ENCODE measurements at places on chromosomes 12 and 14. TPM values are rescaled to one million over a fixed set of nuclear protein-coding genes. Genes with fewer than 3 reads are reported as not detected.
A peak's percentile ranks its signal among the peaks of the same experiment; 100 is the strongest.

DNA sequence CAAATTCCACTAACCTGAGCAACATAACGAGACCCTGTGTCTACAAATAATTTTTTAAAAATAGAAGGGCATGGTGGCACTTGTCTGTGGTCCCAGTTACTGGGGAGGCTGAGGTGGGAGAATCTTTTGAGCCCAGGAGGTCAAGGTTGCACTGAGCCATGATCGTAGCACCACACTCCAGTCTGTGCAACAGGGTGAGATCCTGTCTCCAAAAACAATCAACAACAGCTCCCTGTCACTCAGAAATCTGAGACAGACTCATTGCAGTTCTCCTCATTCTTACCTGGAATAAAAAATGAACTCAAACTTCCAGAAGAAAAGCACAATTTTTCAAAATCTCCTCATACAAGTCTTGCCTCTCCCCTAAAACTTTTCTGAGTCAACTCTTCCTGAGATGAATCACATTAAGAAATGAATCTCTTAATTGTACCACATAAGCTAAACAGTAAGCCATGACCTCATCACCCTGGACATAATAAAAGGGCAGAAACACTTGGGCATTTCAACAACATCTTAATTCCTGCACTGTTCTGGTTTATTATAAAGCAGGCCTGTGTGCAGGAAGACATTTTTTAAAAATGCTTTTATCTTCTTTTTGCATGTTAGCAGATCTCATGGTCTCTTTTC is 214.3 kb upstream of the CDKN3 start:
- no peak overlapping the region for H3K27ac ChIP-seq
- peaks cover 35% of the 10 kb centered on the region for H3K27me3 ChIP-seq
- DNase-seq, result no peak

DNA sequence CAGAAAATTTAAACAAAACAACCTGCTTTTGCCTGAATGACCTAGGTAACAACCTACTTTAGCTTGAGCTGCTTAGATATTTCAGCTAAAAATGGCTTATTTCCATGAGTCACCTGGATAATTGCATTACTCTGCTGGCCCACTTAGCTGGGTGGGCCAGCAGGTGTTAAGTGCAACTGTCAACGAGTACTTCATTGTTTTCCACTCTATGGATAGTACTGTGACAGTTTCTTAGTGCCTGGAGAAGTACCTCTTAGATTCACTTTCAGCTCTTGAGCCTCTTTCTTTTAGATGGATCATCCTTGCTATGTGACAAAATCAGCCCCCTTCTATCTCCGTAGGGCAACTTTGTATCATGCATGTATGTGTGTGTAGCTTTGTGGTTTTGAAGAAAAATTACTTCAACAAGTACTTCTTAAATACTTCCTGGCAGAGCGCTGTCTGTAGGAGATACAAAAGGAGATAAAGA is 368.2 kb upstream of the ATP2B1 start:
- H3K27me3 ChIP-seq, result peaks cover 5% of the 10 kb centered on the region
- no peak for DNase-seq
- peaks cover 9% of the 10 kb centered on the region for H3K4me1 ChIP-seq
- H3K36me3 ChIP-seq, result peaks cover 6% of the 10 kb centered on the region
- H3K27ac ChIP-seq, result no peak overlapping the region
- no peak overlapping the region for H3K4me3 ChIP-seq

DNA sequence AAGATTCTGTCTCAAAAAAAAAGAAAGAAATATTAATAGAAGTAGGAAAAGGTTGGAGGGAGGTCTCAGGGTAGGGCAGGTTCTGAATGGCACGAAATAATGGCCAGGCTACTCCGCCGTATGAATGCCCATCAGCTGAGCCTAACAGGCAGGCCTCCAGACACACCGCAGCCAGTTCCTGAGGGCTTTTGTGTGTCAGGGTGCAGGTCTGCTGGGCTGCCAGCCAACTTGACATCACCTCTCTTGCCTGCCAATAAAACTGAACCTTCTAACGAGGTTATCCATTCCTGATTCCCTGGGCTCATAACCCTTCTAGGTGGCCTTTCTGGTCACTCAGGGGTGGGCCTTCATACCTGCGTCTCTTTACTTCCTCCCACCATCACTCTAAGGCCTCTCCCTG is 3.0 kb downstream of the IFI27 start:
- H3K36me3 ChIP-seq, result no peaks in the 10 kb centered on the region
- no peak overlapping the region for H3K27ac ChIP-seq
- H3K27me3 ChIP-seq, result peaks cover 61% of the 10 kb centered on the region
- DNase-seq, result no peak

DNA sequence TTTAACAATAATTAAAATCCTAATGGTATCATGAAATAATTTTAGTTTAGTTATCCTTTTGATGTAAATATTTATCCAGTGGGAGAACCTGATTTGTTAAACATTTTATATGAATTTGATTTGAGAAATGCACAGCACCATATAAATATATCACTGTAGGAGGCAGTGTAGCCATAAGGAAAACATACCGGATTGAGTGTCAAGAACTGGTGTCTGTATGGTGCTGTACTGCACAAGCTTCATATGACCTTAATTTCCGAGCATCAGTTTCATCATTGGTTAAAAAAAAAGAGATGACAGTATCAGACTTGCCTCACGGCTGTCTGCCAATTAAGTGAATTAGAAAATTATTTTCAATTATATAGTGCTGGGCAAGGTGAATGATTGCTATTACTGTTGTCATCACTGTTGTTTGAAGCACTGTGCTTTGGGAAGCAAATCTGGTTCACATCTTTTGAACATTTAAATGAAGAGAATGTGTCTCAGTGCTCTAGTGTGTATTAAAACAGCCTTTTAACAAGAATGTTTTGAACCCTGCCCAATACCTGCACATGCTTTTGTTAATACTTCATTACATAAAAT is 72.1 kb downstream of the TMTC2 start:
- H3K27ac ChIP-seq, result no peak overlapping the region
- peaks cover 7% of the 10 kb centered on the region for H3K4me1 ChIP-seq
- DNase-seq, result no peak
- no peaks in the 10 kb centered on the region for H3K36me3 ChIP-seq
- no peak overlapping the region for H3K4me3 ChIP-seq

- no peak overlapping the region for H3K27ac ChIP-seq
- peak overlapping the region; percentile 93 for H3K4me3 ChIP-seq
- no peak for DNase-seq
Measured at GRCh38 chr14:91837076-91837475, 30.3 kb downstream of the TC2N start.

- no peaks in the 10 kb centered on the region for H3K36me3 ChIP-seq
- H3K4me1 ChIP-seq, result no peaks in the 10 kb centered on the region
- DNase-seq, result no peak
- H3K4me3 ChIP-seq, result no peak overlapping the region
- H3K27me3 ChIP-seq, result no peaks in the 10 kb centered on the region
- H3K27ac ChIP-seq, result no peak overlapping the region
Measured at GRCh38 chr12:99157946-99158345, 489.6 kb upstream of the GARIN6 start.

- H3K4me3 ChIP-seq, result no peak overlapping the region
- H3K4me1 ChIP-seq, result no peaks in the 10 kb centered on the region
- no peak for DNase-seq
Measured at GRCh38 chr12:83689333-83689732, 1002.6 kb downstream of the TMTC2 start.

DNA sequence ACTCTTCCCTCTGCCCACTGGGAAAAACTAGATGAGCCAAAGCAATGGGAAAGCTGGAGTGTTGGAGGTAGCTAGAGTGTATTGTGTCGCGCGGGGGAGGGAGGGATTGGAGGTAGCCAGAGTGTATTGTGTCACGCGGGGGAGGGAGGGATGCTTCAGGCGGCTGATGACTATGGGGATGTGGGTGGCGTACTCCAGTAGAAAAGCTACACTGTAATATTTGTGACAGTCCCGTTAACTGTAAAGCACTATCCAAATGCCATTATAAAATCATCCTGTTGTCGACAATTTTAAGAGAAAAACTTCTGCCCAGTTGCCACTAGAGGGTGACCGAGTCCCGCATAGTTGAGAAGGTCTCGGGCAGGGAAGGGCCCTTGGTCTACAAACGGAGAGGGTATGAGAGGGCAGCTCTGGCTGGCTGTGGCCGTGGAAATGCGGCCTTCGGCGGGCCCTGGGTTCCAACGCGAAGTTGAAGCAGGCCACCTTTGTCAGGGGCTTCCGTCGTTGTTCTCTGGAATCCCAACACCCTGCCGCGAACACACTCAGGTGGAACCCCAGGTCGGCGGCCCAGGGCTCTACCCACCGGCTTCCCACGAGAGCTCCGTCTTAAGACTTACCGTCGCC is 15.1 kb upstream of the PLEK2 start:
- peaks cover 17% of the 10 kb centered on the region for H3K27me3 ChIP-seq
- no peaks in the 10 kb centered on the region for H3K36me3 ChIP-seq
- H3K27ac ChIP-seq, result no peak overlapping the region
- no peak overlapping the region for H3K4me3 ChIP-seq
- DNase-seq, result peak; percentile 72

GRCh38 chr12:43835264-43835655 is 621 bp upstream of the TMEM117 start:
- H3K4me3 ChIP-seq, result peak overlapping the region; percentile 98
- peak overlapping the region; percentile 98 for H3K27ac ChIP-seq
- peaks cover 16% of the 10 kb centered on the region for H3K4me1 ChIP-seq
- no peaks in the 10 kb centered on the region for H3K36me3 ChIP-seq

- H3K4me1 ChIP-seq, result no peaks in the 10 kb centered on the region
- H3K4me3 ChIP-seq, result no peak overlapping the region
- no peak for DNase-seq
- H3K27me3 ChIP-seq, result peaks cover 7% of the 10 kb centered on the region
Measured at GRCh38 chr14:34128665-34129064, 177.8 kb upstream of the EGLN3 start.

The ABCC9 gene
- not detected for polyA plus RNA-seq

The SIX6 gene
- polyA plus RNA-seq, result not detected

The NUDT14 gene
- 9.9 TPM for polyA plus RNA-seq

The CPM gene
- 3.2 TPM for polyA plus RNA-seq

The APOLD1 gene
- polyA plus RNA-seq, result 1.5 TPM

All from naive B cell (primary cell).